ENCODE measurements at places on chromosomes 12 and 14.

DNA sequence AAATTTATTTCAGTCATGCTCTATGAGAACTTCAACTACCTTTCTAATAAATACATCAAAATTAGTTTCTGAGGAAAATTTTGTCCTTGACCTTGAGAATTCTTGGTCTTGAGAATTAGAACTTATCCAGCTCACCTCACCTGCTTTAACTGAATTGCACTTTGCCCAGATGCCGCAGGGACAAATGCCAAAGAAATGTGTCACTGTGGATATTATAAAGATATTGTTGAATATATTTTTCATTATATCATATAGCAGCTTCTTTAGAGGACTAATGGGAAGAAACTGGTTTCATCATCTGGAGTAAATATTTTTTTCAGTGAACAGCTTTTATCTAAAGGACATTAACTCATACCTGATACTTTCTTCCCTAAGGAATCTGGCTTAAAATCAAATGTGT, 54.1 kb downstream of the LRP6 start:
- H3K36me3 ChIP-seq: no peaks in the 10 kb centered on the region
- peaks cover 4% of the 10 kb centered on the region for H3K4me1 ChIP-seq
- no peak overlapping the region for H3K27ac ChIP-seq
- H3K4me3 ChIP-seq: no peak overlapping the region
- H3K27me3 ChIP-seq: no peaks in the 10 kb centered on the region

GRCh38 chr12:89486264-89486663, 38.3 kb downstream of the GALNT4 start:
- no peak overlapping the region for H3K4me3 ChIP-seq
- H3K27me3 ChIP-seq: no peaks in the 10 kb centered on the region
- H3K36me3 ChIP-seq: peaks cover 58% of the 10 kb centered on the region
- DNase-seq: no peak
- no peak overlapping the region for H3K27ac ChIP-seq
- no peaks in the 10 kb centered on the region for H3K4me1 ChIP-seq

DNA sequence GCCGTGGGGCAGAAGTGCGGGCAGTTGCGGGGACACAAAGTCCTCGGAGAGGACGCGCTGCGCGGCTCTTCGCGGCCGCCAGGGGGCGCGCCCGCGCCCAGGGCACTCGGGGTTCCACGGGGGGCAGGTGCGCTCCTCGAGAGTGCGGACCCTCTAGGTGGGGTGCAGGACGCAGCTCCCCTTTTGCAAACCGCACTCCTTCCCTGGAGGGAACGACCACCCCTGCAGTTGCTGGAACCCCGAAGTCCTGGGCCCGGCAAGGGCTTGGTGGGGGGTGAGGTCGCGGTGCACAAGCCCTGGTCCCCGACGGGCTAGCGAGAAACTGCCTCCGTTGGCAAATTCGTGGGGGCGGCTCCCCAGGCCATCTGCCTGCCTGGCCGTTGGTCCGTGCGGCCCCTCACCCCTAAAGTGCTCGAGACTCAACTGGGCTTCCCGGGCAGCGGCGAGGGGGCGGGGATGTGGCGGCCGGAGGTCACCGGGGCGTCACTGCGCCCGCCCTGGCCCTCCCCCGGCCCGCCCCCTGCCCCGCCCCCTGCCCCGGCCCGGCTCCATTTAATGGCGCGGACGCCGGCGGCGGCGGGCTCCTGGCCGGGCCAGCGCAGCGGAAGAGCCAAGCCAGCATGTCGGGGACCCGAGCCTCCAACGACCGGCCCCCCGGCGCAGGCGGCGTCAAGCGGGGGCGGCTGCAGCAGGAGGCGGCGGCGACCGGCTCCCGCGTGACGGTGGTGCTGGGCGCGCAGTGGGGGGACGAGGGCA, at the start of gene ADSS1:
Gene ADSS1, plus strand, starts transcription at position 579 of the 756 bp plus-strand sequence. Its CDS starts 42 bp downstream, at position 621.
- peak; percentile 58 for DNase-seq
- H3K27me3 ChIP-seq: no peaks in the 10 kb centered on the region
- H3K4me1 ChIP-seq: peaks cover 19% of the 10 kb centered on the region
- peak within 1 kb of the TSS; percentile 85 for H3K4me3 ChIP-seq

DNA sequence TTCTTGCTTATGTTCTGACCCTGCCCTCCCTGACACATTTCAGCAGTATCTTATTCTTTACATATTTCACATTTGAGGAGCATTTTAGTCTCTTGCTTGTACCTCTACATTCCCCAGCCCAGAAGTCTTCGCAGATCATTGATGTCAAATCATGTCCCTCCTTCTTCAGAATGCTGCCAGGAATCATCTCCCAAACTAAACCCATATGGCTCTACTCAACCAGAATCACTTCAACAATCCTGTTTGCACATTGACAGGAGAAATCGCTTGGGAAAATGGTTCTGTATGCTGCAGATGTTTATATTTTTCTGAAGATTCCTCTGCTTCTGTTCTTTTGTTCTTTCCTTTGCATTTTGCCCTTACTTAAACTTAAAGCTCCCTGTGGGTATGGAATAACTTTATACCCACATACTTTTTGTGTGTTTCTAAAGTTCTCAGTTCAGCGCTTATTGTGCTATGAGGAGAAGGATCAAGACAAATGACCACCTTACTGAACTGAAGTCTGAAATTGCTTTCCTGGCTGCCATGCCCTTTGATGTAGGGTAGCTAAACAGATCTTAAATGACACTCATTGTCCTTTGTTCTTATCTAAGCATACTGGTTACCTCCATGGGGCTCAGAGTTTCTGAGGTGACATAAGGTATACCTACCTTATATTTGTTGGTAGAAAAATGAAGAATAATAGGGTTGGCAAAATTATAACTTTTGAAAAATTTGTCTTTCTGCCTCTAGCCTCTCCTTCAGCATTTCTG, 134.6 kb downstream of the SLC25A21 start:
- no peak overlapping the region for H3K27ac ChIP-seq
- no peaks in the 10 kb centered on the region for H3K4me1 ChIP-seq
- DNase-seq: no peak
- H3K36me3 ChIP-seq: no peaks in the 10 kb centered on the region
- peaks cover 5% of the 10 kb centered on the region for H3K27me3 ChIP-seq
- H3K4me3 ChIP-seq: no peak overlapping the region

Measured in DND-41 (cell line).